ENCODE measurements at places on chromosomes 11 and 22.

- DNase-seq, result no peak
Observed at GRCh38 chr22:31244046-31244942, 32.2 kb downstream of the LIMK2 start.

DNA sequence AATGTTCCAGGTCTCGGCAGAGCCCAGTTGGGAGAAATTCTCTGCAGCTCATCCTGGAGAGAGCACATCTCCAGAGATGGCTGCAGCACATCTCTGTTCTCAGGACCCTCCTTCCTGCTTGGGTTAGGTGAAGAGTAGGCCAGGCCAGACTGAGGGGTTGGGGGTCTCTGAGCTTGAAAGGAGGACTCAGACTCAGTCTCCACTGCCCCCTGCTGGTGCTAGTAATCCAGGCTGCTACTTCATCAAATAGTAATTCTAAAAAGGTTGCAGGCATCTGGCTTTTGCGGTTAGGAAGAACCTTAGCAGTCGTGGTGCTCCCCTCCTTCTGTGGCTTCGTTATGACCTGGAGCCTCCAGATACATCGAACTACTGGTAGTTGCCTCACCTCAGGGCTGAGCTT lies 9.7 kb downstream of the TUB start:
- no peak for DNase-seq

GRCh38 chr11:17762309-17762974 lies 27.9 kb downstream of the KCNC1 start:
- DNase-seq, result no peak

GRCh38 chr11:86301742-86302091 lies 323 bp upstream of the HIKESHI start:
- DNase-seq, result no peak

DNA sequence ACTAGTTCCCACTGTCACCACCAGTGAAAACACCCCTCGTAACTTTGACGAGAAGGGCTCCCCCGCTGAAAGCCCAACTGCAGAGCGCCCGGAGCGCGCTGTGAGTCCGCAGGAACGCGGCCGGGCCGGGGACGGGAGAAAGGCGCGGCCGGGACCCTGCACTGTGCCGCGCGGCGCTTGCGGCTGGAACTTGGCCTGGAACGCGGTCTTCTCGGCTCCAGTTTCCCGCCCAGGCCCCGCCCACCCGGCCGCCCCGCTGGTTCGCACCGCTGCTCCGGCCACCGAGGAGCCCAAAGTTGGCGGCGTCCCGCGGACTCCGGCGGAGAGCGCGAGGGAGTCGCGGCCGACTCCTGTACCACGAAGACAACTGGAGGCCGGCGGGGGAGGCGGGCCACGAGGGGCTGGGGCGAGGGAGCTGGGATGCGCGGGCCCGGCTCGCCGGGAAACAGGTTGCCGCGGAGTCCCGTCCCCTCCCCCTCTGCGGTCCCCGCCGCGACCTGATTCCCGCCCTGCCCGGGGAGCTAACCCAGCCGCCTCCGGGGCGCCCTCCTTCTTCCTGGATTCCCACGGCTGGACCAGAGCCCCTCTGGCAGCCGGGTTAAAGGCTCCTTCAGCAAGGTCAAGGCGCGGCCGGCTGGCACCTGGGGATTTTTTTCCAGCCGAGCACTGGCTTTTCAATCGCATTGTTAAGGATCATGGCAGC lies 3.4 kb downstream of the TENM4 start:
- DNase-seq, result no peak

GRCh38 chr11:8732748-8733241 lies 50.2 kb downstream of the RPL27A start:
- no peak for DNase-seq

DNA sequence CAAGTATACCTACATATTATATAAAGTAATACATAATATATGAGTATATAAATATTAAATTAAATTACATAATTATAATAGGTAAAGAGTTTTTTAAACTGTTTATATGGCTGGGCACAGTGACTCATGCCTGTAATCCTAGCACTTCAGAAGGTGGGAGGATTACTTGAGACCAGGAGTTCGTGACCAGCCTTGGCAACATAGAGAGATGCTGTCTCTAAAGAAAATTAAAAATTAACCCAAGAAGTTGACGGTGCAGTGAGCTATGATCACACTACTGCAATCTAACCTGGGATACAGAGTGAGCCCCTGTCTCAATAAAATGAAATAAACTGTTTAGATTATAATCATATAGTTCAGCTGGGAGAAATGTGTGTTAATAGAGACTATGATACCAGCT lies 363.0 kb downstream of the DDX10 start:
- DNase-seq, result no peak

- DNase-seq, result no peak
Observed at GRCh38 chr11:77884186-77884828, 63.4 kb downstream of the AAMDC start.
